ENCODE measurements at places on chromosomes 12 and 14. TPM values are rescaled to one million over a fixed set of nuclear protein-coding genes. Genes with fewer than 3 reads are reported as not detected.

Gene GLIPR1L1
- total RNA-seq, result not detected

Gene SIX6
- not detected for total RNA-seq

Gene TMEM233
- 0.17 TPM for total RNA-seq

Gene OAS2
- total RNA-seq, result 2.5 TPM

Gene RAPGEF3
- total RNA-seq, result 102 TPM

Gene CLEC1B
- not detected for total RNA-seq

Gene LRFN5
- 1.4 TPM for total RNA-seq

Gene STAC3
- total RNA-seq, result not detected

DNA sequence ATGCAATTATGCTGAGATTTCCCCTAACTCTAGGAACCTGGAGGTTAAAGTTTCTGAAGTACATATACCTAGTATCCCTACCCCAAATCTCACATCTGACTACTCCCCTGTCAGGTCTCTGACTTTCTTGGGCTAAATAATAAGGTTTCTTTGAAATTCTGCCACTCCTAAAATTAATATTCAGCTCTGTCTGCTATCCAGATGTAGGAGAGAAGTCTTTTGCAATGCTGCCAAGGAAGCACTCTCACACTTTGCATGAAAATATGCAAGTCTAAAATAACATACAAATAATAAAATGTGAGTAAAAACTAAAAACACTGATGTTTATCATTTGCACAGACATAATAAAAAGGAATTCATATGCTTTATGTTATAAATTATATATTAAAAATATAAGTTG, 196.9 kb upstream of the LRFN5 start:
- no peak for DNase-seq

- DNase-seq, result no peak
Measured at GRCh38 chr12:106866426-106867080, 89.2 kb upstream of the TMEM263 start.

GRCh38 chr12:23099604-23100003, 474.6 kb downstream of the ETNK1 start:
- no peak for DNase-seq

DNA sequence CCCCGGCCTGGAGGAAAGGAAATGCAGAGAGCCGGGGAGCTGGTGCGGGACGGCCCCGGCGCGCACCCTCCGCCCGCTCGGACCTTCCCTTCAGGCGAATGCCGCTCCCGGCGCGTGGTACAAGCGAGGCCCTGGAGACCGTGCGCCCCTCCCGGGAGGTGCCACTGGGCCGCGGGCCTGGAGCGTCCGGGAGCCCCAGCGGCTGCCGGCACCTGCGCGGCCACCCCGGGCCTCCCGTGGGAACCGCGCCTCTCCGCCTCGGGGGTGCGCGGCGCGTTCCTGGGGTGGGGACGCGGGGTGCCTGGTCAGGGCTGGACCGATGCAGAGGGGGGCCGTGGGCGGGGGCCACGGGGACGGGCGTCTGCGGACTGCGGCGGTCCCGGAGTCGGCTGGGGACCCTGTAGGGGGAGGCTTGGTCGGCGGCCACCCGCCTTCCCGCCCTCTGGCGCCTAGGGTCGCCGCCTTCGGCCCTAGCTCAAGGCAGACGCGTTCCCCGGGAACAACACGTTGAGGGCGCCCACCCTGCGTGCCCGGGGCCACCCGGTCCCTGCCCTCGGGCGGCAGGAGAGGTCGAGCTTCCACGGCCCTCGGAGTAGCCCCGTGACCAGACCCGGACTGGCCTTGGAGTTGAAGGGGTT, 599 bp downstream of the PAPLN start:
- no peak for DNase-seq

GRCh38 chr12:121711361-121712189, 977 bp upstream of the TMEM120B start:
- no peak for DNase-seq

DNA sequence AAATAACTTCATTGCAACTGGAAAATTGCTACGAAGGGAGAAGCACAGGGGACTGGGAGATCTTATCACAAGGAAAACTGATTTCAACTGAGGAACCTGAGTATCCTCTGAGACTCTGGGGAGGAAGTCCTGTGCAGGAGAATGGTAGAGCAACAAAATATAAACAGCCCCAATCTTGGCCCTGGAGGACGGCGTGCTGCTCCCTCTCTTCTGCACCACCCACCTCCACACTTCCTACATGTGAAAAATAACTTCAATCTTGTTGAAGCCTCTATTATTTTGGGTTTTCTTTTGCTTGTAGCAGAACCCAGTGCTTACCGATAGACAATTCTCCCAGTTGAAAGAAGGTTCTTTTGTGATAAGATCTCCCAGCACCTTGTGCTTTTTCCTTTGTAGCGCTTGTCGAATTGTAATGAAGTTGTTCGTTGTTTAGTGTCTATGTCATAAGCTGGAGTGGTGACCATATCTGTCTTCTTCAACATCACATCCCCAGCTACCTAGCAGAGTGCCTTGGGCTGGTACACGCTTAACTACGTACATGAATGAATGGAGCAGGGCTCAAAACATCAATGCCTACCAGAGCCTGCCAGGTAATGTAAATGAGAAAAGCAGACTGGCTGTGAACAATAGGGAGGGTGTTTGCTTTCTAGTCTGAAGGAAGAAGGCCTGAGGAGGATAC, 2.8 kb upstream of the CD4 start:
- no peak for DNase-seq

DNA sequence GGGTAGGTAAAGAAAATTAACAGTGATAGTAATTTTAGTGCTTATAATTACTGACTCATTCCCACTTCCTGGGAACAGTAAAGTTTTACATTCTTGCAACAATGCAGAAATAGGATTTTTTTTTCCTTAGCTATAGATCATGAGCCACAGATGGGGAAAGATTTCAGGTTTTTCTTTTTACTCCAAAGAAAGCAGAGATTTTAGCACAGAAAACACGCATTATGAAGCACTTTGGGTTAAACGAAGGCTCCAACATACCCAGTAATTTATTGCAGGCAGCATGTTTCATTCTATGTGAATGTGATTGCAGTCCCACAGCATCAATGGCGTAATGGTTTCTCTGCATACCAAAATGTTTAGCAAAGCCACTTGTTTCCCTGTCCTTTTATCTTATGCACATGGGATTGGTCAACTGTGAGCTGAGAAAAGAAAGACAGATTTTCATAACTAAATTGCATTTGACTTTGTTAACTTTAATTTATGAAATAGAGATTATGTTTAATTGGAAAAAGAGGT, 124.6 kb upstream of the E2F7 start:
- DNase-seq, result no peak

GRCh38 chr12:45310627-45310968, 94.7 kb downstream of the ANO6 start:
- no peak for DNase-seq

GRCh38 chr12:12506496-12506890, 56.2 kb downstream of the DUSP16 start:
- no peak for DNase-seq

- DNase-seq, result no peak
Measured at GRCh38 chr12:123580772-123581171, 3.6 kb upstream of the TMED2 start.

DNA sequence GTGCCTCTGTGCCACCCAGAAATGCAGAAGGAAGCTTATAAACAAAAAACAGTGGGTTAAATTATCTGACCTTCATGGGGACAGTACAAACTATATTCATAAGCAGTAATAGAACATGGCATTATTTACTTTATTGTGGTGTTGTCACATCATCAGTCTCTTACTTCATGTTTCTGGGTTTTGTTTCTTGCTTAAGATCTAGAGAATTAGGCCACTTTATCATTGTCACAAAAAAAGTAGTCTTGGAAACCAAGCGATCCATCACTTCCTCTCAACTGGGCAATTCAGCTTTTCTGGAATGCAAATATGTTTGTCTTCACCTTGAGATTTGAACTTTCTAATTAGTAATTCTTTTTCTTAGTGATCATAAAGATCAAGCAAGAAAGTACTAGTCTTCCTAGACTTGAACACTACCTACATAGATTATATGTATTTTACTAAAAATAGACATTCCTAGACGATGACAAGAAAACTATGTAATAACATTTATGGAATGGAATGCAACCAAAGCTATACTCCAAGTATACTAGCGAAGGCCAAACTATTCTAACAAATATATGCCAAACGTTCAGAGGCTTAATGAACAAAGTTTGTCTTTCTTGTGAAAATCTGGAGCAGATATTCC, 363.4 kb downstream of the DAD1 start:
- DNase-seq, result no peak

GRCh38 chr14:56120091-56120691, 2.0 kb downstream of the PELI2 start:
- no peak for DNase-seq

All from epithelial cell of proximal tubule (primary cell).